ENCODE measurements at places on chromosomes 3 and 15.

- DNase-seq: no peak
These were observed 32.5 kb upstream of the MINAR1 start for GRCh38 chr15:79399606-79400005.

GRCh38 chr3:142597906-142598305 is 1.7 kb downstream of the PLS1 start:
- no peak for DNase-seq

- no peak for DNase-seq
These were observed 867.8 kb downstream of the SQOR start for GRCh38 chr15:46502667-46503066.

- DNase-seq: no peak
These were observed 81.0 kb downstream of the TMEM108 start for GRCh38 chr3:133119176-133119575.

- DNase-seq: no peak
These were observed 19.6 kb upstream of the EMC3 start for GRCh38 chr3:10006048-10006761.

GRCh38 chr3:142424754-142425153 is 23.1 kb downstream of the XRN1 start:
- DNase-seq: no peak

DNA sequence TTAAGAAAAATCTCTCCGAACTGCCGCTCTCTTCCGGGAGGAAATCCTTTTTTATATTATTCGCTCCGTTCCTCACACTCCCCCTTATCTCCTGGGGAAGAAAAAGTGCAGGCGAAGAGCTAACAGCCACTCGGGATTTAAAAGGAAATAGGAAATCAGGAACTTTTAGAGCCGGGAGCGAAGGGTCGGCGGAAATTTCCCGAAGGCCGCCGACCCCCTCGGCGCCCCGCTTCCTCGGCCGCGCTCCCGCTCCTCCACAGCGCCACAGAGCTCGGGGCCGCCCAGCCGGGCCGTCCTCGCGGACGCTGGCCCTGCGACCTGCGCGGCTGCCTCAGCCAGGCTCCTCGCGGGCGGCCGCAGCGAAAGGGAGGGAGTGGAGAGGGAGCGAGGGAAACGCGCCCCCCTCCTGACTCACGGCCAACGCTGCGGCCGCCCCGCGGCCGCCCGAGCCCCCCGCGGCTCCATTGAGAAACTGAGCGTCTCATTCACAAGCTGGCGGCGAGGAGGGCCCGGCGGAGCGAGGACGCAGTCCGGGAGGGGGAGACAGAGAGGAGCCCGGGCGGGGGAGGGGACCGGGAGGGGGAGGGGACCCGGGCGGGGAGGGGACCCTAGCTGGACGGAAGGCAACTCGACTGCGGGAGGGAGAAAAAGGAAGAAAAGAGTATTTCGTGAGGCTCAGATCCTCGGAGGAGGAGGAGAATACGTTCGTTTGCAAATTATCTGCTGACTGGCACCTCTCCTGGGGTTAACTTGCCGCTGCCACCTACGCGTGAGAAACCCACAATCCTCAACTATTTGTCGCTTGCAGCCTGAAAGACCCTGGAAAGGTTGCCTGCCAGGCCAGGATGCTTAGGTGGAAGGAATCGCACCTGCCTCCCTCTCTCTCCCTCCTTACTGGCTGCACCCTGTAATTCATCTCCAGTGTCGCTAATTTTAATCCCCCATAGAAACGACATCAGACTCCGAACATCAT is at the start of gene PTPN9:
TSS of gene PTPN9 (minus strand) at position 368 of the 973 bp plus-strand sequence. CDS start 539 bp downstream, outside the sequence.
- DNase-seq: peak; percentile 52

DNA sequence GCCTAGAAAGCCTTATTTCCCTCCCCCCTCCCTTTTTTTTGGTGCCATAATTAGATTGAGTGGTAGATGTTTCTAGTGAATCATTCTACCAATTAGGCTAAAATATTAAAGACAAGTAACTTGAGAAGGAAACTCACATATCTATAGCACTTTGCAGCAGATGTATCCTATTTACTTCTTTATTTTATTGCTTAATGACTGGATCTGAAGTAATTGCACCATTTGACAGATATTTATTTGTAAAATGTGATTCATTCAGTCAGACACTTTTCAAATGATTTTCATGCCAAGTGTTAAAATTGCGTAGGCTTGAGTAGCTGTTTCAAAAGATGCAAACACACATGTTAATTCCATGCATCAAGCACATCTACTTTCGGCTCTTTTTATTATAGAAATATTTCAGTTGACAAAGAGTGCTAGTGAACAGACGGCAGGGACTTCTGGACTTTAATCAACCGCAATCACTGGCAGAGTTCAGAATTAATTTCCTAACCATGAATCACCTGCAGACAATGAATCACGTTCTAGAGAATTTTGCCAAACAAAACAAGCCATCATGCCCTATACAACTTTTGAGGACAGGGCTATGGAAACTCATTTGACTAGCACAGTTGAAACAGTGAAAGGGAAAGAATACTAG is 636.8 kb downstream of the MECOM start:
- no peak for DNase-seq

DNA sequence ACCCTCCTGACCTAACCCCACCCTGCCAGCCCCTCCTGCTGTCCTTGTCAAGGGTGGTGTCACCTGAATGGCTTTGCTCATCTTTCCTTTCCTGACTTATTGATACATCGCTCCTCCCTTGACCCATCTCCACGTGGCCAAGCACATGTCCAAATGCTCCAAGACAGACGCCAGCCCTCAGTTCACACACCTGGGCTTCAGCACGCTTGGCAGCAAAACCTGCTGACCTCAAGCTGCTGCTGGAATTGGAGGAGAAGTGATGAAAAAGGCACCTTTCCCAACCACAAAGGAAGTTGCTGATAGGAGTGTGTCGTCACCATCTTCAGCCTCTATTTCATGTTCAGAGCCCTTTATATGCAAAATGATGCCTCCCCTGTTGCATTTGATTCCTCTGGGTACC is 141.3 kb downstream of the TLE3 start:
- DNase-seq: no peak

GRCh38 chr3:30628205-30628900 is 22.0 kb downstream of the TGFBR2 start:
- no peak for DNase-seq

- DNase-seq: no peak
These were observed 8.8 kb downstream of the GNL3 start for GRCh38 chr3:52694528-52695189.

DNA sequence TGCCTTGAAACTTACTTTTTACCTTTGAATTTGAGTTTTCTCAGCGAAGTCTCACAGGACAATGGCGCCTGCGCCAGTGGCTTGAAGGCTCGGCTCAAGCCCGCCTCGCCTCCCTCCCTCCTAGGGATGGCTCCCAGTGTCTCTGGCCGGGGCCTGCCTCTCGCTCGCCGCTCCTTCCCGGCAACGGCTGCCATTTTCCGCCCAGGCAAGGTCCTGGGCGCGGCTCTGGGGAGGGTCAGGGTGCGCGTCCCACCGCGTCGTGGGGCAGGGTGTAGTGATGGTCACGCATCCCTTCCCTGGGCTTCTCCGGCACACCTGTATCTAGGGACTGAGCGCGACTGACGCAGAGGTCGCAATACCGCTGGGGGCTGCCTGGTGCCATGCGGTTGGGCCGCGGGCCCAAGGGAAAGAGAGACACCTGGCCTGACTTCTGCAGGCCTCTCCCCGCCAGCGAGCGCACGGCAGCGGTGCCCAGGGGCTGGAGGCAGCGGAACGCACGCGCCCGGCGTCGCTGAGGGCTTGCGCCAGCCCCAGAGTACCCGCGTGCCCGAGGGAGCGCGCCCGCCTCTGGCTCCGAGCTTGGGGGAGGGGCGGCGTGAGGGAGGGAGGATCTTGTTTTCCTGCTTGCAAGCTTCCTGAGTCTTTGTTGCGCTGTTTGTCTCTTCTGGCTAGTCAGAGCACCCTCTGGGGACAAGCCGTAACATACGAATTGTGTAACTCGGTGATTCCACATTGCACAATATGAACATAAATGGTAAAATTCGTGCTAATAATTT is 20.7 kb upstream of the FEM1B start:
- DNase-seq: no peak

DNA sequence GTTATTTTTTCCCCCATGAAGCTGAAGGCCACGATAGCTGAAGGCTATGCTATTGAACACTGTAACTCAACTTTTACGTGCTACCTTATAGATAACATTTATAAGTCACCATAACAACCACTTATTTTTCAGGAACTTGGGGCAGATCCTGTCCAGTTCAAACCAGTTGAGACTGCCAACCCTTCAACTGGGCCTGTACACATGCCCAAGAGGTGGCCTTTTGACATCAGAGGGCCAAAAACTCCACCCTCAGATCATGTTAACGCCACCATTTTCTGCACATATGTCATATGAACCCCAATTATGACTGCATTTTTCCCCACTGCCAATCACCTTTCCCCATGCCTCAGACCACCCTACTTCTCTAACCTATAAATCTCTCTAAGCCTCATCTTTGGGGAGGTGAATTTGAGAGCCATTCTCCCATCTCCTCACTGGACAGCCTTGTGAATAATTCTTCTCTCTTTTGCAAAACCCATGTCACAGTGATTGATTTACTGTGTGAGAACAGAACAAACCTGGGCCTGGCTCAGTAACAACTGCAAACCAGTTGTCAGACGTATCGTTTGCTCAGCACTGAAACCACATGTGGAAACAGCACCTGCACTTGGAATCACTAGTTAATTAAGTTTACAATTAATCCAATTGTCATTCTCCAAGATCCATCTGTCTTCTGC is 42.5 kb downstream of the ZNF445 start:
- DNase-seq: no peak

DNA sequence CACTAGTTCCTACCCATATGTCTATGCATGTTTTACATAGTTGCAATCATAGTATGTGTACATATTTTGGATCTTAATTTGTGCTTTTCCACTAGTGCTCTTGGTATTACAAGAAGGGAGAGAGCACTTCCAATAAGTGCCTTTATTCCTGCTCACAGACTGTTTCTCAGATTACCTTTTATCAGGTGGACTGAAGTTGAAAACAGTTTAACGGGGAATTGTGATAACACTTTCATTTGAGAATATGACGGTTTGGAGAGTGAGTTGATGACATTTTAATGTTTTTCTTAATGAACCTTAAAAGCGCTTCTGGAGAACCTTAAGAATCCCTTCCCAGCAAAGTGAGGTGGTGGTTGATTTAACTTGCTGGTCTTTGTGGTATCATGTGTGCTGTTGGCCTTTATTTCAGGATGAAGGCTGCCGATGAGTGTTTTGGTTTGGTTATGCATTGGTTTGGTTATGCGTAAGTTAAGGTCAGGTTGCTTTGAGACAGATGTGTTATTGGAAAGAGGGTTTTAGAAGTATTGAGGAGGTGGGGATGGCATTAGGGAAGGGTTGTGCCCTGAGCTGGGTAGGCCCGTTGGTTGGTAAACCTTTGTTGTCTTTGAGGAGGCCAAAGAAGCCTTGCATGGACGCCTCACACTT is 2.8 kb downstream of the EDEM1 start:
- DNase-seq: no peak

DNA sequence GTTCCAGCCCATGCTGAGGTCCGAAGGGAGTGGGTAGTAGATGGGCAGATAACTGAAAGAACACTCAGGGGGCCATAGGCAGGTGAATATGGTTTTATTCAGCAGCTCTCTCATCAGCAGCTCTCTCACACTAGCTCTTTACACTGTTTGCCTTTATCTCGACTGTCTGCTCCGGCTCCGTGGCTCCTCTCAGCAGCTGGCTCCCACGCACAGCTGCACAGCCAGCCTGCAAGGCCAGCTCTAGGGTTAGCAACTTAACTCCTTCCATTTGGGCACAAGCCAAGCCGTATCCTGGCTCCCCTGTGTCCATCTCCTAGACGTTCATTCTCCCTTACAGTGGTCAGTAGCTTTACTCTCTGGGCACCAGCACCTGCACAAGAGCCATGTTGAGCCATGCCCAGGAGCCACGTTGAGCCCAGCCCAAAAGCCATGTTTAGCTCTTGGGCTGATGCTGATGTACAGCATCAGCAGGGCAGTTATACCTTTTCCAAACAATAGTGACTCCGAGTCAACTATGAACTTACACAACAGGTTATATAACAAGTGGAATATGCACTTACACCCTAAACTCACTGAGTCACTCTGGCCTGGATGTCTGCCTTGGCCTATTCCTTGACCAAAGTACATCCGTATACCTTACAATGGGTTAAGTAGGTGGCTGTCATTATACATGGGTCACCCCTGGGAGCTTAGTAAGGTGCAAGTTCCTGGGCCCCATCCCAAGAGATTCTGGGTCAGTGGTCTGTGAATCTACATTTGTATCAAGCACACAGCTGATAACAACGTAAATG is 34.6 kb upstream of the TOPAZ1 start:
- DNase-seq: no peak

DNA sequence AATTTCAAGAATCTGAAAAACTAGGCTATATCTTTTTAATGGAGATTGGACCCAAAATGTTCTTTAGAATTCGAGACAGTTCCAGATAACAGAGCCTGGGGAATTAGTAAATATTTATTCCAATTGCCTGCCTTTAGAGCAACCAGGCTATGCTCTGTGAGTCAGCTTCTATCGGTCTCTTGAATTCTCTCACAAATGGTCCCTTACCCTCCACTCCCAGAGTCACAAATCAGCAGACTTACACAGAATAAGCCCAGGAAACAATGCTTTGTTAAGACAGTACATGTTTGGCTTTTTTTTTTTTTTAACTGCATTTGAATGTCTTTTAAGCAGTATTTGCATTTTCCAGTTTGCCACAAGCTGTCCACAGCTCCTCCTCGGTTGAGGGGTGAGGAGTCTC is 460.7 kb upstream of the CBLB start:
- DNase-seq: no peak

DNA sequence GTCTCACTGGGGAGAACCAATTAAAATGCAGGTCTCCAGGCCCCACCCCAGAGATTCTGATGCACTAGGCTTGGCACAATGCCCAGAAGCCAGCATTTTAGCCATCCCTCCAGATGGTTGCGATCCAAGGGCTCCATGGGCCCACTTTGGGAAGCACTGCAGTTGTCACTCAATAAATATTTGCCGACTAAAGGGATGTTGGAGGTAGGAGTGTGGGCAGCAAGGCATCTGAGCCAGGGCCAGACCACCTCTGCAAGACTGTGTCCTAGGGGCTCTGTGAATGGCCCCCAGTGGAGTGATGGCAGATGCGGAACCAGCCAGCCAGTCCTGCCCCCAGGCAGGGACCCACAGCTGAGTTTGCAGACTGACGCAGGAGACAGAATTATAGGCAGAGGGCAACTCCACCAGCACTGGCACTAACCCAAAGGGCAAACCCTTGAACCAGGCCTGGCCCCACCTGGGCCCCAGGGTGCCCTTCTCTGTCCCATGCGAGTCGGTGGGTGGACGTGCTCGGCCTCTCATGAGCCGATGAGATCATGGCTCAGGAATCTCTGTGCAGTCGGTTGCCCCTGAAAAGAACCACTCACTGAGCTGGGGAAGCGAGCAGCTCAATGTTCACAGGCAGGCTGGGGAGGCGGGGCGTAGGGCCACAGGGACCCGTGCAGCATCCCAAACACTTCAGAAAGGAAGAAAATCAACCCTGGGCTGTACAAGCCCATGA is 49.7 kb downstream of the SEMA5B start:
- DNase-seq: no peak

GRCh38 chr15:72890043-72890442 is 106.5 kb upstream of the ADPGK start:
- no peak for DNase-seq

- no peak for DNase-seq
These were observed 144.2 kb upstream of the BNIP2 start for GRCh38 chr15:59833366-59833765.

GRCh38 chr15:101232677-101233076 is 19.2 kb downstream of the CHSY1 start:
- no peak for DNase-seq

Measured in stimulated activated CD8-positive, alpha-beta memory T cell treated with anti-CD3 and anti-CD28 coated beads, Interleukin-4, amount 100 ng/mL, for 1 hour (primary cell).